ENCODE measurements at places on chromosomes 3 and 15. TPM values are rescaled to one million over a fixed set of nuclear protein-coding genes. Genes with fewer than 3 reads are reported as not detected.

BDH1 gene
- 3.7 TPM for polyA plus RNA-seq

DNA sequence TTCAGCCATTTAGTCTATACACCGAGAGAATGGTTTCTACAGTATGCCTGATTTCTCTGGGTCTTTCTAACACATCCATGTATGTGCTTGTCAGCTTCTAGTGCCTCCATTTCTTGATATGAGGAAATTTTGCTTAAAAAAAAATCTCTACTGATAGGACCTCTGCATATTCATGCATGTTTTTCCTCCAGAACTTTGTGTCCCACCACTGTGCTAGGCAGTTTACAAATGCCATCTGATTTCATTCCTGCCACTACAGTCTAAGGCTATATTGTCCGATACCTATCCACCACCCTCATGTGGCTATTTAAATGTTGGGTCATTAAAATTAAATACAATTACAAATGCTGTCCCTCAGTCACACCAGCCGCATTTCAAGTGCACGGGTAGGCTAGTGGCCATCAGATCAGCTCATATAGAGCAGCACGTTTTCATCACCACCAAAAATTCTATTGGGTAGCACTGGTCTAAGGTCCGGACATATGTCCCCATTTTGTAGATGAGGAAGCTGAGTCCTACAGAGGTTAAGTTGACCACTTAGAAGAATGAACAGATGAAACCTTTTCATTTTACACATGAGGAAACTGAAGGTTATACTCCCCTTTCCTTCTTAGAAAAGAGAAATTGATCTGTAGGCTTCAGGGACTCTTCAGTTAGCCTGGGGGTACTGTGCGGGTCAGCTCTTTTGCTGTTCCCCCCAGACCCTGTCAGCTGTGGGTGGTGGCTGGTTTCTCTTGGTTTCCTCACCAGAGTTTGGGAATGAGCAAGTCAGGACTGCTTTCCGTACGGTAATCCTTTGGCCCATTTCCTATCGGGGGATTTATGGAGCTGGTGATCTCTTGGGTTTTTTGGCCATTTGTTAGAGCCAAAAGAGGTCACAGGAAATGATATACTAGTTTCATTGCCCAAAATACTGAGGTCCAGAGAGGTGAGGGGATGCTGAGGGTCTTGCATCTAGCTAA is 56.5 kb downstream of the SMAD3 start:
- DNase-seq = no peak

- DNase-seq = no peak
These were observed 17.6 kb downstream of the CALML4 start for GRCh38 chr15:68187559-68187958.

DNA sequence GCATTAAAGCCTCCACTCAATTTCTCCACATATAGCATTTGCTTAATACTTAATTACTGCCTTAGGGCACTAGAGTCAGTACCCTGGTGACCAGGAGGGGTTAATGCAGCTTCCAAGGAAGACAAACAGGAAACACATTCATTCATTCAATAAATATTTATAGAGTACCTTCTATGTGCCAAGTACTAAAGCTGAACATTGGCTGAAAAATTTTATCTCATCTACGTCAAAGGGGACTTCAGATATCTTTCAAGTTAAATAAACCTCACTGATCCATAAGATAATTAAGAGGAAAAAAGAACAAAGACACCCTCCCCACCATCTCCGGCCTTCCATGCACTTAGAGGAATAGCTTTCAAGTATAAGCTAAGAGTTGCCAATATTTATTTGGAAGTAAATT is 156.9 kb upstream of the PRICKLE2 start:
- DNase-seq = no peak

NPAP1 gene
- not detected for polyA plus RNA-seq

GRCh38 chr15:27196691-27197090 is 225.7 kb downstream of the GABRG3 start:
- no peak for DNase-seq

CASR gene
- not detected for polyA plus RNA-seq

DNA sequence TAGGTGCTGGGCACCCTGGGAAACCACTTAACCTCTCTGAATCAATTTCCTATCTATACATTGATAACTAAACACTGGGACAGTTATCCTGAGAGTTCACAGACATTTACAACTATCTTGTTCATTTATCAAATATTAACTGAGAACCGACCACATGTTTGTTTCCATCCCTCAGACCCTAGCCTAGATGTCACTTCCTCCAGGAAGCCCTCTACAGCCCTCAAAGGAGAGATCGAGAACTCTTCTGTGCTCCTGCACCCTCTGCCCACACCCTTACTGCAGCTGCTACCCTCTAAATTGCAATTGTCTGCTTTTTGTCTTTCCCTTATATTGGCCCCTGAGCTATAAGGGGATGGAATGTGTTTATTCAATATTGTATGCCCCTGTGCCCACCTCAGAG is 46.1 kb downstream of the SRGAP3 start:
- DNase-seq = no peak

DNA sequence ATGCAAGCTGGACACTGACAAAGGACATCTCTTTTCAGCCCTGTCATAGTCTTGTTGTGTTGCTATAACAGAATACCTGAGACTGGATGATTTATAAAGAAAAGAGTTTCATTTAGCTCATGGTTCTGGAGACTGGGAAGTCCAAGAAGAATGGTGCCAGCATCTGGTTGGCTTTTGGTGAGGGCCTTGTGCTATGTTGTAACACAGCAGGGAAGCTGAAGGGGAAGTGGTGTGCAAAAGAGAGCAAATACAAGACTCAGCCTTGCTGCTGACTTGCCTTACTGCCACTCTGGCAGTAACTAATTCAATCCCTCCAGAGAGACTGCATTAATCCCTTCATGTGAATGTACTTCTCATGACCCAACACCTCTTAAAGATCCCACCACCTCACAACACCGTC is 356.3 kb upstream of the PROK2 start:
- no peak for DNase-seq

DNA sequence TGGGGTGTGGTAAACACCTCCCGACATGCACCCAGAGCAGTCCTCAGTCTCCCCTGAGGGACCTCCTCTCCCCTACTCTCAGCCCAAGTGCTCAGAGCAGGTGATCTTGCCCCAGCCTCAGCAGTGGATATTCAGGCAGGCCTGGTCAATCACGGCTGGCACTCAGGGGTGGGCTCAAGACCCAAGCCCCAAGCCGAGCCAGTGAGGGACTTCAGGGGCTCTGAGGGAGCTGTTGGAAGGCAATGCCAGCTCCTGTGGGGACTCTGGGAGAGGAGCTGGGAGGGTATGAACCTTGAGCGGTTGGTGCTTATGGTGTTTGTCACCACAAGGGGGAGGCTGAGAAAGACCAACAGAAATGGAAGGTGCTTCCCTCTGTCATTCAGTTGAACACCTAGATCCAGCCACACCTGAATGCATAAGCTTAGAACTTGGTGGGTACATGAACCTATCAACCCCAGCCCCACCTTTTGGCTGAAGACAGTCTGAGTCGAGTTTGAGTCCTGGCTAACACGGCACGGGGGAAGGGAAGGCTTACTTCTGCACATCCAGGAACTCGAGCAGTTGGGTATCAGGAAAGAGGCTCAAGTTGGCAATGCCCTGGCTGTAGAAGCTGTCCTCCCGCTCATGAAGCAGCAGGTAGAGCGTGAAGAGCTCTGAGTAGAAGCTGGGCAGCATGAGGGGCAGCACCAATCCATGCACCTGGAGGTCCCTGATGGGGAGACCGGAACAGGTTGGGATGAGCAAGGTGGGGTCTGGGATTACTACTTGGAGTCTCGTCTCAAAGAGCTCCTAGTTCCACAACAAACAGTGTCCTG is 19.2 kb downstream of the ALS2CL start:
- DNase-seq = peak; percentile 18

CFAP92 gene
- not detected for polyA plus RNA-seq

GRCh38 chr15:45586125-45586524 is 1.1 kb upstream of the BLOC1S6 start:
- no peak for DNase-seq

PIGX gene
- polyA plus RNA-seq = 22.3 TPM

SETD2 gene
- polyA plus RNA-seq = 18.1 TPM

- DNase-seq = no peak
These were observed 379.0 kb upstream of the IL12A start for GRCh38 chr3:159609625-159610024.

- DNase-seq = no peak
These were observed 125.7 kb downstream of the EEFSEC start for GRCh38 chr3:128278761-128279600.

GRCh38 chr15:78063217-78063616 is 14.3 kb downstream of the TBC1D2B start:
- DNase-seq = no peak

GRCh38 chr15:90519688-90520087 is 10.0 kb upstream of the CRTC3 start:
- DNase-seq = no peak

CHRM5 gene
- not detected for polyA plus RNA-seq

- no peak for DNase-seq
These were observed 244.0 kb upstream of the TPM1 start for GRCh38 chr15:62798536-62798935.

GRCh38 chr15:101156509-101157159 is 95.2 kb downstream of the CHSY1 start:
- no peak for DNase-seq

SERINC4 gene
- 0.04 TPM for polyA plus RNA-seq

FRG2C gene
- not detected for polyA plus RNA-seq

DNA sequence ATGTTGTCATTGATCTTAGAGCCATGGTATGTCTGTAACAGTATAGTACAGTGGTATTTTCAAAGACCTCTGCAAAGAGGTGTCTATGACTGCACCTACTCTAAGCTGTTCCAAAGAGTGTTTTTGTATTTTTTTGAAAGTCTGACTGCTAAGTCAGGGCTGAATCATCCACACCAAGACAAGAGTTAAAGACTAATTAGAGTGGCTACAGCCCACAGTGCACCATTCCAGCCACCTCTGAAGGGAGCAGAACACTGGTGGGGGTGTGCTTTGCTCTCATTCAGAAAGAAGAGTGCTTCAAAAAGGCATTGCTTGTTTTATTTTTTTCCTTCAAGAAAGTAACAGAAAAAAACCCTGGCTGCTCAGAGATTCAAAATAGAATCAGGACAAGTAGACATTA is 301.4 kb downstream of the GABRG3 start:
- no peak for DNase-seq

DNA sequence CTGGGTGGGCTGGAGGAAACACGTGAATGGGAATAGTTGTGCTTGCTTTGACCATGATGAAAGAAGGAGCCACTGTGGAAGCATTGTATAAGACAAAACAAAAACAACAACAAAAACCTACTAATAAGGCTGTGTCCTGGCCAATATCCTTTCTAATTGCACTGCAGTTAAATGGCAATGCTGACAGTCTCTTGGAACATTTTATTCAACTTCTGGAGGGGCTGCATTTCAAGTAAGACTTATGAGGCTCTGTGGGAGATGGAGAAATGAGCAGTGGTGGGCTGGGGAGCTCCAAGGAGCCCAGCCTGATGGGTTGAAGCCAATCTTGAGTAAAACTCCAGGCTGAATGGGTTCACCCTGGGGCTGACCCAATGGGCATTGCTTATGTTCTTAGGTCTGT is 99.8 kb upstream of the ROPN1 start:
- DNase-seq = no peak

EFCC1 gene
- not detected for polyA plus RNA-seq

DNA sequence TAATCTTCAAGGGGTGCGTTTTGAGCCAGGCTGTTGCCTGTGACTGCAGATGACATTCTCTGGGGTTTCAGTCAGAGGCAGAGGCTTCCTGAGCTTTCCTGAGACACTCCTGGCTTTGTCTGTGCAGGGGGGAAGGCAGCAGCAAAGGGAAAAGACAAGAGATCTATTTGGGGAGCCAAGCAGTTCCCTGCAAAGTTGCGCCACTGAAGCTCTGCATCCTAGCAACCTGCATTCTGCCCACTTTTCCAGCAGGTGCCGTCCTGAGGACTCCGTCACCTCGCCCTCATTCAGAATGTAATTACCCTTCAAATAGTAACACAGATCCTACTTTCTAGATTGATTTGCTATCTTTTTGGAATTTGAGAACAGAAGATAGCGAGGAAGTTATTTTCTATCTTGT is 1.9 kb upstream of the TMEM158 start:
- no peak for DNase-seq

- no peak for DNase-seq
These were observed 231.5 kb downstream of the LRTM1 start for GRCh38 chr3:54696313-54696712.

- DNase-seq = no peak
These were observed 66.2 kb downstream of the MCTP2 start for GRCh38 chr15:94297558-94297957.

GRCh38 chr15:27250223-27250622 is 279.2 kb downstream of the GABRG3 start:
- no peak for DNase-seq

DNA sequence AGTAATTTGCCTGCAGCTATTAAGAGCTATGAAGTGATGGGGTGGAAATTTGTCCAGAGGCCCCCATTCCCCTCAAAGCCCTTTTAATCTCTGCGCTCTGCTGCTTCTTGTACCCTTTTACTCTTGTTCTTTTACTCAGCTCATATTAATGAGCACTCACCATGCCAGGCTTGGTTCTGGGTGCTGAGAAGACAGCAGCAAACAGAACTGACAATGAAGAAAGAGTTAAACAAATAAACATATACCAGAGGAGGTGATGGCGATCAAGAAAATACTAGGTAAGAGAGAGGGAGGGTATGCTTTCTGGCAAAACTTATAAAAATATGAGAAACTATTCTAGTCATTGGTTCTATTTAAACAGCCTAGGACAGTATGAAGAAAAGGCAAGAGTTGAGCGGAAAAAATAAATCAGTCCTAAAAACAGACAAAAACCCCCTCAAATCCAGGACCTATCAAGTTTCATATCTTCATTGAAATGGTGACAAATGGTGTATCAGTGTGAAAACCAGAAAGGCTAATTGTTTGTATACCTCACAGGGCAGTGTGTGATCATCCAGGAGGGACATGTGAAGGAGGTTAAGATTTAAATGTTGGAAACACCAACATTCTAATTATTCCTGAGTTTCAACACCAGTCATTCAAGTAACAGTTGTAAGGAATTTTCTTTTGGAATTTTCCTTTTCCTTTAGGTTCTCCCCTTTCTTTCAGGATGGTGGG is 144.9 kb downstream of the FNDC3B start:
- no peak for DNase-seq

GRCh38 chr3:177347611-177348010 is 150.3 kb upstream of the TBL1XR1 start:
- no peak for DNase-seq

LDHAL6B gene
- not detected for polyA plus RNA-seq

CHRNA7 gene
- polyA plus RNA-seq = 1.5 TPM

Data from A549 (cell line).